Activated CD4-positive, alpha-beta T cell treated with anti-CD3 and anti-CD28 coated beads, Interleukin-2, amount 10 ng/mL, durations not matched to agents 7 days and 5 days (primary cell): ENCODE measurements at places on chromosomes 3 and 15. TPM values are rescaled to one million over a fixed set of nuclear protein-coding genes. Genes with fewer than 3 reads are reported as not detected.

DNA sequence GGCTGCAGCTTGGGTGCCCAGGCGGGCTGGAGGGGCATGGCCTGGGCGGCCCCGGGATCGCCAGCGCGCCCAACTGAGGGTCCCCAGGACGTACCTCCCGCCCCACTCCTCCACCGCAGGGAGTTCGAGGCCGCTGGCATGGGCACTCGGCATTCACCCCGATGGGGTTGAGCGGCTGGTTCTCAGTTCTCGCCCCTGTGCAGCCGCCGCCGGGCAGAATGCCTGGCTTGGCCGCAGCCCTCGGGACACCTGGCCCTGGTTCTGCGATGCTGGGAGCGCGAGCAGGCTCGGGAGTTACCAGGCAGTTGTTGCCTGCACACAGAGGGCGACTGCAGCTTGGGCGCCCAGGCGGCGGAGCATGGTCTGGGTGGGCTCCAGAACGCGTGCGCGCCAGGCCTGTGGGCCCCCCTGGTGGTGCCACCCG lies 121.4 kb downstream of the LMLN start:
- H3K4me3 ChIP-seq, result no peak overlapping the region
- peaks cover 5% of the 10 kb centered on the region for H3K4me1 ChIP-seq
- H3K36me3 ChIP-seq, result peaks cover 4% of the 10 kb centered on the region
- peaks cover 57% of the 10 kb centered on the region for H3K27me3 ChIP-seq
- H3K27ac ChIP-seq, result no peak overlapping the region

DNA sequence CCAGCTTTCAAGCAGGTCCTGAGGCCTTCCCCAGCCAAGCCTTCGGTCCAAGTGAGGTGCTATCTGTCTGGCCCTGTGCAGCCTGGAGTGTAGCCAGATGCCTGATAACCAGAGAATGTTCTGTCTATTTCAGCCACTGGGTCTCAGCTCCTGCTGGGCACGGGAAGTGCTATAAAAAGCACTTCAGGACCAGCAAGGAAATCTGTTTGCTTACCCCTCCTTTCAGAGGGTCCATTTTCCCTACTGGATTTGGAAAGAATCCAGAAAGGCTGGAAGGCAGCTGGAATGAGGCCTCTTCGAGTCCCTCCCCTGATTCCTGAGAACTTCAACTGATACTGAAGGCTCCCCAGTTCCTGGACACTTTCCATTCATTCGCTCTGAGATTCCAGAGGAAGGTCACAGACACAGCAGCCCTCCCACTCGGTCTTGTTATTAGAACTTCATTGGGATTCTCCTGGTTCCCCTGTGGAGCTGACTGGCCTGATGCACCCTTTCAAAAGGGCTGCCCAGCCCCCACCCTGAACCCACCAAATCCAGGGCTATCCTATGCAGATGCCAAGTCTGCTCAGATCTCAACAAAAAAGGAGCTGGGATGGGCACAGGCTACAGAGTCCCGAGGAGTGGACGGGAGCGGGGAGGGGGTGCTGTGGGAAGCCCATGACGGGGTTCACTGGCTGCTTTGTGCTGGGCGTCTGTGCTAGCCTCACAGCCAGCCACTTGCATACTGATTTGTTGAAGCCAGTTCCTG lies 70.4 kb downstream of the UMPS start:
- DNase-seq, result no peak
- peaks cover 5% of the 10 kb centered on the region for H3K27me3 ChIP-seq
- no peaks in the 10 kb centered on the region for H3K36me3 ChIP-seq
- no peak overlapping the region for H3K27ac ChIP-seq
- no peaks in the 10 kb centered on the region for H3K4me1 ChIP-seq
- H3K4me3 ChIP-seq, result no peak overlapping the region

GRCh38 chr3:9216736-9217135 lies 32.7 kb downstream of the SRGAP3 start:
- H3K27me3 ChIP-seq, result no peaks in the 10 kb centered on the region
- H3K36me3 ChIP-seq, result no peaks in the 10 kb centered on the region
- DNase-seq, result no peak
- H3K4me1 ChIP-seq, result peaks cover 14% of the 10 kb centered on the region
- H3K4me3 ChIP-seq, result no peak overlapping the region

GRCh38 chr3:169751875-169752274 lies 13.0 kb downstream of the TERC start:
- peaks cover 29% of the 10 kb centered on the region for H3K27me3 ChIP-seq
- no peak overlapping the region for H3K4me3 ChIP-seq
- no peak overlapping the region for H3K27ac ChIP-seq
- DNase-seq, result no peak

DNA sequence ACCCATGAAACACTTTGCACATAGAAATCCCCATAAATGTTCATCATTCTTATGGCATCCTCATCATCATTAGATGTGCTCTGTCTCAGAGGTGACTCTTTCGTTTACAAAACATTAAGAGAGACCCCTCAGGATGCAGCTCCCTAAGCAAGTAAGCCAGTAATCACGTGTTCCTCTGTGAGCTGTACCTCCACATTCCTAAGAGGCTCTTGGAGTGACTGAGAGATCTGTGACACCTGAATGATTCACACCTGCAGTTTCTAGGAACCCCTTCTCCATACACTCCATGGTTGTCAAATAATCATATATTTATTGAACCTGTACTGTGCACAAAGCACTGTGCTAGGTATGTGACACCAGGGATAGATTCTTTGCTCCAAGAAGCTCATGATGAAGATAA lies 602.4 kb downstream of the UNC13C start:
- no peaks in the 10 kb centered on the region for H3K36me3 ChIP-seq
- H3K27ac ChIP-seq, result no peak overlapping the region
- H3K27me3 ChIP-seq, result no peaks in the 10 kb centered on the region
- DNase-seq, result no peak

GRCh38 chr3:197801891-197802778 lies 11.1 kb downstream of the LRCH3 start:
- DNase-seq, result peak; percentile 52
- H3K4me3 ChIP-seq, result no peak overlapping the region
- H3K27ac ChIP-seq, result peak overlapping the region; percentile 36
- H3K27me3 ChIP-seq, result no peaks in the 10 kb centered on the region
- H3K36me3 ChIP-seq, result peaks cover 5% of the 10 kb centered on the region

GRCh38 chr3:197706658-197707057 lies 30.0 kb downstream of the RUBCN start:
- H3K27me3 ChIP-seq, result no peaks in the 10 kb centered on the region
- DNase-seq, result no peak
- H3K4me1 ChIP-seq, result peaks cover 3% of the 10 kb centered on the region
- H3K27ac ChIP-seq, result no peak overlapping the region
- no peak overlapping the region for H3K4me3 ChIP-seq

DNA sequence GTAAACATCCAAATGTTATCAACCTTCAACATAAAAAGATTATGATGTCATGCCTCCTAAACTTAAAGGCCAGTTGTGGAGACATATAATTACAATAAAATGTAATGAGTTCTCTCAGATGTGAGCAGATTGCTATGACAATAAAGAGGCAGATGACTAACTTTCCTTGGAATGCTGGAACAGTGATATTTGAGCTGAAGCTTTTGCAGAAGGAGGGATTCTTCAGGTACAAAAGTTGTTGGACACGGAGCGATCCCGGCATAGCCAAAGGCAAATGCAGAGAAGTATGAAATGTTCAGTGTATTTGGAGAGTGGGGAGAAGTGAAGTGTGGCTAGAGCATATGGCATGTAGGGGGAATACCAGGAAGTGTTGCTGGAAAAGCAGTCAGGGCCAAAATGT lies 520.1 kb downstream of the FGF12 start:
- no peaks in the 10 kb centered on the region for H3K27me3 ChIP-seq
- H3K36me3 ChIP-seq, result no peaks in the 10 kb centered on the region
- no peak overlapping the region for H3K4me3 ChIP-seq
- H3K4me1 ChIP-seq, result no peaks in the 10 kb centered on the region

DNA sequence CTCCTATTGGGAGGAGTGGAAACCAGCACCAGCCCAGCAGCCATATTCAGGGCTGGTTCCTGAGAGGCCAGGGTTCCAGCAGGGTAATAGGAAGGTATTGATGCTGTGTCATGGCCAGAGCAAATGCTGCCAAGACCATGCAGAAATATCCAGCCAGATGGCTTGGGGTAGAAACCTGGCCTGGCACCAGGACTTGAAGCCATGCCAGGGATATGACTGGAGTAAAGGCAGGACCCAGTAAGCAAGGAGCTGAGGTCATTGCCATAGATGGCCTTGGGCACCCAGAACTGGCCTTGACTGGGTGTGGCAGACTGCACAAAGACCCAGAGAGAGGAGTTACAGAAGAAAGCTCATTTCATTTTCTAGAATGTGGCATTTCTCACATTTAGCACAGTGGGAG lies 257.6 kb upstream of the GOLGA6L4 start:
- no peak for DNase-seq
- no peak overlapping the region for H3K27ac ChIP-seq
- no peaks in the 10 kb centered on the region for H3K4me1 ChIP-seq
- H3K36me3 ChIP-seq, result no peaks in the 10 kb centered on the region

DNA sequence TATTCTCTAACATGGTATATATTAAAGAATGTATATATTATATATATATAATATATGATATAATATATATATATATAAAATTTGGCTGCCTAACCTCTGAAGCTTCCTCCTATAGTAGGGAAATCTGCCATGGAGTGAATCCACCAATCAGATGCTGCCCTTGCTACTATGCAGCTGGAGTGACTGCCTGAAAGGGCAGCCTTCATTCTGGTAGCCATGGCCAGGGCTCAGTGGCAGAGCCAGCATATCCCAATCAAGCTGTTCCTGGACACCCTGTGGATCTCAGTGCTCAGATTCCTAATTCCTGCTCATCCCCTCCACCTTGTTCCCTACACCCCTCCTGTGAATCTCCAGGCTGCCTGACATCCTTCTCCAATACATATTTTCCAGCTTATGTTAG lies 2.2 kb upstream of the SH3GL3 start:
- DNase-seq, result no peak
- peaks cover 9% of the 10 kb centered on the region for H3K4me1 ChIP-seq

DNA sequence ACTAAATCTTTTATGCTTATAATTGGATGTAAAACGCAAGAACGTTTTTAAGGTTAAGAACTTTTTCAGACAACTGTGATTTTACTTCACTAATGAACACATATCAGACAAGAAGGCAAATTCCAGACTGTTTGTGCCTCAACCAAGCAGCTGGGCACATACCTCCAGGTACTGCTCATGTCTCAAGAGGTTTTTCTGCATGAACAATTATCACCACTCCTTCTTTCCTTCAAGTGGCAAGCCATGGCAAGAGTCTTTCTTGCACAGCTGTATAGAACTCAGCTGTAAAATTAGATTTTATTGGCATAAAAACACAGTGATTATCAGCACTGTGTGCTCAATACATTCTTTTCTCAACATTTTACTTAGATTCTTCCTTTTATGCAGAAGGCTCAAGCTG lies 64.3 kb downstream of the FNDC3B start:
- peaks cover 82% of the 10 kb centered on the region for H3K4me1 ChIP-seq
- H3K4me3 ChIP-seq, result no peak overlapping the region
- H3K36me3 ChIP-seq, result peaks cover 20% of the 10 kb centered on the region
- DNase-seq, result no peak

DNA sequence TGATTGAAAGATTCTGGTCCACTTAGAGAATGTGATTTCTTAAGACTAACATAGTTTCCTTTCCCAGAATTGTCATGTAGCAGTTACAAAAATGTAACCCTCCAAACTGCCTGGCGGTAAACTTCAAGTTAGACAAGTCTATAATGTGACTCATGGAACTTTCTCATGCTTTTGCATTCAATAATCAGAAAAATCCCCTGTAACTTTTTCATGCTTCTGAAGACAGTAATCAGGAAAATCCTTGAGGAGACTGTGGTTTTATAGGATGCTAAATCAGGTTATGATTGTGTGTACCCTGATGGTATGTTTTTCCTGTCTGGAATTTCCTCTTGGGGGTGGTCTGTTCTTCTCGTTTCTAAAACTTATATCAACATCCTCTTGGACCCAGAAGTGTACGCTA lies 74.0 kb upstream of the RARB start:
- no peaks in the 10 kb centered on the region for H3K27me3 ChIP-seq
- no peaks in the 10 kb centered on the region for H3K36me3 ChIP-seq
- no peak for DNase-seq
- no peaks in the 10 kb centered on the region for H3K4me1 ChIP-seq
- H3K27ac ChIP-seq, result no peak overlapping the region

GRCh38 chr3:58564456-58565160 lies 12.6 kb downstream of the FAM107A start:
- peaks cover 4% of the 10 kb centered on the region for H3K4me1 ChIP-seq
- H3K27ac ChIP-seq, result no peak overlapping the region

- no peak overlapping the region for H3K4me3 ChIP-seq
- H3K27me3 ChIP-seq, result no peaks in the 10 kb centered on the region
- peaks cover 67% of the 10 kb centered on the region for H3K4me1 ChIP-seq
Observed at GRCh38 chr15:58460872-58461271, 29.1 kb downstream of the LIPC start.

DNA sequence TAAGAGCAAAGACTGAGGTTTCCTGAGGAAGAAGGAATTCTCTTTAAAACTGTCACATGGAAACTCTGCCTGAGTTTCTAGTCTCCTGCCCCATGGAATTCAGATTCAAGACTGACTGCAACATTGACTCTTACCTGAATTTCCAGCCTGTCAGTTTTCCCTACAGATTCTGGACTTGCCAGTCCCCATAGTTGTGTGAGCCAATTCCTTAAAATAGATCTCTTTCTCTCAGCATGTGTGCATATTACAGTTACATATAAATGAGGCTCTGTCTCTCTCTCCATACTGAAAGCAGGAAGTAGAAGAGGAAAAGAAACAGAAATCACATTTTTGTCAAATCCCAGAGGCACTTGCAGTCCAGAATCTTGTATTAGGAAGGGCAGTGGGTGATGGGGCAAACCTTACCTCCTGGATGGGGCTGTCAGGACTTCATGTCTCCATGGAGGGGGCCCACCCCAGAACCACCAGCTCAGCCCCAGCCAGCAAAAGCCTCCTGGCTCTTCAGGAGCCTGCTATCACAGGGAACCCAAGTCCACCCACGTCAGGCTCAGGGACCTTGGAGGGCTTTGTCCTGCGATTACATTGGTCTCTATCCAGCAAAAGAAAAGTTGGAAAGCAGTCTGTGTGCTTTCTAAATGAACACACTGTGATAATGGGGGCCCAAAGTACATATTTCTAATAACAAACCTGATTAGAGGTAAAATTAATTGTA lies 18.8 kb upstream of the GOLGA8J start:
- H3K36me3 ChIP-seq, result no peaks in the 10 kb centered on the region
- DNase-seq, result no peak
- no peaks in the 10 kb centered on the region for H3K4me1 ChIP-seq
- no peak overlapping the region for H3K4me3 ChIP-seq

DNA sequence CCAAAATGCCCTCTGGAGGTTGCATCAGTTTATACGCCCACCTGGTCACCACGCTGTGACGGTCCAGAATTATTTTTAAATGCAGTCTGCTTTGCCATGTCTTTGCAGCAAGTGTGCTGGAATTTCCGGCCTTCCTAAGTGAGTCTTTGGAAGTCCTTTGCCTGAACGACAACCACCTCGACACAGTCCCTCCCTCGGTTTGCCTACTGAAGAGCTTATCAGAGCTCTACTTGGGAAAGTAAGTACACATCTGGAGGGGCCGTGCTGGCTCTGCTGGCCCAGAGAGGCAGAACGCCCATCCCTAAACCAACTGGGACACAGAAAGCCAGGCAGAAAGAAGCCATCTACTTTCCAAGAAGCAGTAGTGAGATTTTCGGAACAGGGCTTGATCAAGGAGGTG lies 101.8 kb downstream of the LRRK1 start:
- no peaks in the 10 kb centered on the region for H3K4me1 ChIP-seq
- H3K36me3 ChIP-seq, result no peaks in the 10 kb centered on the region
- no peak overlapping the region for H3K4me3 ChIP-seq
- no peaks in the 10 kb centered on the region for H3K27me3 ChIP-seq

Gene TLR9
- 0.65 TPM for total RNA-seq

Gene CCDC191
- total RNA-seq, result 3.2 TPM

Gene THRB
- total RNA-seq, result not detected

Gene MASP1
- not detected for total RNA-seq

Gene PLA2G4D
- not detected for total RNA-seq

Gene B3GALNT1
- 2.9 TPM for total RNA-seq

Gene CKMT1A
- total RNA-seq, result not detected
